ENCODE measurements at places on chromosomes 11 and 22. TPM values are rescaled to one million over a fixed set of nuclear protein-coding genes. Genes with fewer than 3 reads are reported as not detected.

DNA sequence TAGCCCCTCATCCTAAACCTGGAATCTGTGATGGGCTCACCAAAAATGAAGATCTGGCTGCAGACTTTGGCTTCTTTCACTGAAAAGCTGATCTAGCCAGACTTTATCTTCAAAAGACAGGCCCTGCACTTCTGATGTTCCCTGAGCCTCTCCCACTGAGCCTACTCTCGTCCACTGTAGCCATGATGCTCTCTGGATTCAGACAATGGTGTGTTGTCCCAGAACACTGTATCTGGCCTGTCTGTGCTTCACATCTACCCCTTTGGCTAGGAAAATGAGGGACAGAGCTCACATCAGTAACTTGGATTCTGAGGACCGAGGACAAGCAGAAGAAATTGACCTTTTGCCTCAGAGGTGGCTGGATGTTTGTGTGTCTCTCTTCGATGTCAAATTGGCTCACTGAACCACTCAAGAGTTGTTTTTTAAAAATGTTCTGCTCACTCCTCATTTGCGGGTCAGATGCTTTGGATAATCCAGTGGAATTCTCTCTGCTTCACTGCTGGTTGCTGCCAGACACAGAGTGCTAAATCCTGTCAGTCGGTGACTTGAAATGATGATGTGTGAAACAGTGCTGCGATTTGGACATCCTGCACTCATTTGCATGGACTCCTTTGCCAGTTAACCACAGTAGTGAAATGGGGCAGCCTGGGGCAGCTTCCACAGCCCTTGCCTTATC, 67.5 kb downstream of the ARFGAP2 start:
- DNase-seq: no peak

Gene TUB
- total RNA-seq: 2.5 TPM

Gene MS4A1
- total RNA-seq: 27.5 TPM

- DNase-seq: no peak
Observed at GRCh38 chr11:73229321-73229895, 11.3 kb downstream of the P2RY2 start.

GRCh38 chr22:39236321-39237317, 8.2 kb downstream of the PDGFB start:
- DNase-seq: no peak

Gene SHISA8
- total RNA-seq: 0.19 TPM

All from thymus (tissue), 14 donors.